Neural progenitor cell (in vitro differentiated cells): ENCODE measurements at places on chromosomes 2 and 18.

- DNase-seq: no peak
These were observed 106.8 kb downstream of the ARHGAP28 start for GRCh38 chr18:6836331-6836730.

DNA sequence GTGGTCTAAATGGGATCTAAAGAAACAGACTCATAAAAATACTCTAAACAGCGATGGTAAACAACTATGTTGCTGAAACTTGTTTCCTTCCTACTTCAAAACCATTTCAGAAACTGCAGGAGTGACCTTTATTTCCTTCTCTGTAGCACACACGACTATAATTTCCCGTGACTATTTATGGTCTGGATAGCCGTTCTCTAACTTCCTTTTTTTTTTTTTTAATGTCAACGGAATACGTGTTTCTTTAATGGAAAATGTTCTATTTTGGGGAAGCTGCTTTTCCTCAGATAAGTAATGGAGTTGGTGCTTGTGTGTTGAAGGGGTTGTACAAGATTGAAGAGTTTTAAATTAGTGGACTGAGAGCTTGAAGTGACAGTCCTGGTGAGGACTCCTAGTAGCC, 224.1 kb downstream of the PHLPP1 start:
- no peak for DNase-seq

DNA sequence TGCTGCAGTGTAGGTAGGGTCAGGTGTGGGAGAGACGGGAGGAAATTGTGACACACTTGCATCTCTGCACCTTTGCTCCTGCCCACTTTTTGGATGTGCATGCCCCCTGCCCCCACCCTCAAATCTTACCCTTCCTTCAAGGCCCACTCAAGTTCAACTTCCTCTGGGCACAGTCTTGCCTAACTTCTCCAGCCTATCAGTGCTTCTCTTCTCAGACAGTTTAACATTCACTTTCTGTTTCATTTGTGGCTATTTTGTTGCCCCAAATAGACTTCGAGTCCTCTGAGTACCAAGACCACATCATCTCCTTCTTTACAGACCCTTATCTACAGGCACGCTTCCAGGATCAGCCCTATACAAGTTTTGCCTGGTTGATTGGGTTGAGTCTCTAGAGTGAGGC, 2.7 kb downstream of the ST8SIA5 start:
- DNase-seq: no peak

GRCh38 chr2:180202467-180202951, 195.4 kb upstream of the CWC22 start:
- DNase-seq: no peak

DNA sequence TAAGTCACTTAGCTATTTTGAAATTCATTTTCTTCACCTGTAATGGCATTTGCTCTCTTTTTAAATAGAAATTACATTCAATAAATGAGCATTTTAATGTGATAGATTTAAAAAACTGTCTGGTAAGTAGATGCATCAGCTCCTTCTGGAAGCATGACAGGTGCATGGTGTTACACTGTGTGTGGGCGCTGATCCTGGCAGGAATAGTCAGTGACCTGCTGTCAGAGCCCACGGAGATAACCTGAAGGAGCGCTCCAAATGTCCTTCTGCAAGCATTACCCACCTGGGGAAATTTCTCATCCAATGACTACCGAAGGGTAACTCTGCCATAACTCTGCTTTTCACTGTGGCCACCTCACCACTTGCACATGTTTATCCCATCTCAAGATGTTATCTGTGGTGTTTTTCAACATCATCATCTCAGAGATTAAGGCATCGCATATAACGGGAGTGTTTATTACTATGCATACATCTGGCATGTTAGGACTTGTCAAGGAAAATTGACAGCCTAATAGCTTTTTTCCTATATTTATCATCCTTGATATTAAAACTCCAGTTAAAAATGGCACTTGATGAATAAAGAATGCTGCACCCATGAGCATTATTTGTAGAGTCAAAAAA, 637.3 kb downstream of the ERBB4 start:
- DNase-seq: no peak

DNA sequence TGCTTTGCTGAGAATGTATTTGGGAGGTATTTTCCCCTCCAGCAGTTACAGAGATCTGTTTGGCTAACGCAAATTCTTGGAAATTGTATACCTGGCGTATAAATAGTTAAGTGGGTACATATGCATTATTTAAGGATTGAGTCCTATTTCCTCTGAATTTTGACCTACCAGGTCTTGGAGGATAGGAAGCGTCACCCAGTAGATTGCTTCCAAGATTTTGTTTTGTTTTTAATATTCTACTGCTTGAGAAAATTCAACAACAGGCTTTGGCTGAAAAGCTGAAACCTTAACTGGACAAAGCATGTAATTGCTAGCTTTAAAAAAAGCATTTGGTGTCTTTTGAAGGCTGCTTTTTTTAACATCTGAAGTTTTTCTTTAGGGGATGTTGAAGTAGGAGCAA, 150.1 kb downstream of the WDSUB1 start:
- no peak for DNase-seq

- no peak for DNase-seq
These were observed 71.2 kb downstream of the FIGN start for GRCh38 chr2:163664610-163665009.

DNA sequence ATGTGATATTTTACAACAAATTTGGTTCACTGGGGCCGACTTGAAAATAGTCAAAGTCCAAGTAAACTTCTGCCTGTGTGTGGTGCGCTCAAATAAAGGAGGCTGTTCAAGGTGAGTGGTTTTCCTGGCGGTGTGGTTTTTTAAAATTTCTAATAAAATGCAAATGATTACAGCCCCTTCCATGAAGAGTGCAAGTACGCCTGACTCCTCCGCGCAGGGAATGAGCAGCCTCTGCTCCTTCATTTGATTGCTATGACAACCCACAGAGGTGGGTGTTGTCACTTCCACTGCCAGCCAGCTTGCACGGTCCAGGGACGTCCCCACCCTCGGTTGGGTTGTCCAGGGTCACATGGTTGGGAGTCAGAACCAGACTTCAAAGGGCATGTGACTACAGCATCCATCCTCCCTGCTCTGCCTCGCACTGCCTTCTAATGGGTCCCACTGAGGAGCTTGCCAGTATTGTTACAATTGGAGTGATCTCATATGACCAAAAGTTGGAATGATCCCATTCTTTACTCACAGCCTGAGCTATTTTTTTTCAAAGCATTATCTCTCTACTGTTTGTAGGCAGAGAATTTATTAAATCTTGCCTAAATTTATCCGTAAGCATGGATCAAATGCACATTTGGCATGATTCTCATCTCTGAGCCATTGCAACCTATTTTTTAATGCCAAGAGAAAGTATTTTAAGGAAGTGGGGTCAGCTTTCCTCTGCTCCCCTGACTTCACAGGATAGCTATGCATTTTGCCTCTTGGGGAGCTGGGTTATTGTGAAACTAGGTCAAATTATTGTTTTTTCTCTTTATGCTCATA, 121.3 kb downstream of the AGAP1 start:
- no peak for DNase-seq

DNA sequence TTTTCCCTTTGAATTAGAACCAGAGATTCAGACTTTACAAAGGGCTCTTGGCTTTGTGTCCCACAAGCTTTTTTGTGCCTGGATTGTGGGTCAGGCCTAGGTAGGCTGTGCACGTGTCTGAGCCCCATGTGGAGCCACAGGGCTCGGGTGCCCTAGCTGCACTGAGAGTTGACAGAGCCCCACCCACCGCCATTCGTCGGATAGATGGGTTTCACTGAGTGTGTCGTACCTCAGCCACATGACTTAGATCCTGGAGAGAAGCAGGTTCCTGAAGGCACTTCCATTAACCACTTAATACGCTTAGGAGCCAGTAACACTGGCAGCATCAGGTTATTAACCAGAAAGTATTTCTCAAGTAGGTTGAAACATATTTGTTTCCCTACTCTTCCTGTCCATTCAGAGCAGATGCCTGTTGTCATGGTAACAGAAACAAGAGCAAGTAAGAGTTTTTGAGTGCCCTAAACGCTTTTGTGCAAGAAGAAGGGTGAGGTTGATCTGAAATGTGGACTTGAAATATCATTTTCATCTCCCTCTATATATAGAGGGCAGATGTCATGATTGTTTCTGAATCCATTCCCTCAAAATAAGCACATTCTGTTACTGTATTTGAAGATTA, 30.0 kb downstream of the ADCYAP1 start:
- DNase-seq: peak; percentile 30

DNA sequence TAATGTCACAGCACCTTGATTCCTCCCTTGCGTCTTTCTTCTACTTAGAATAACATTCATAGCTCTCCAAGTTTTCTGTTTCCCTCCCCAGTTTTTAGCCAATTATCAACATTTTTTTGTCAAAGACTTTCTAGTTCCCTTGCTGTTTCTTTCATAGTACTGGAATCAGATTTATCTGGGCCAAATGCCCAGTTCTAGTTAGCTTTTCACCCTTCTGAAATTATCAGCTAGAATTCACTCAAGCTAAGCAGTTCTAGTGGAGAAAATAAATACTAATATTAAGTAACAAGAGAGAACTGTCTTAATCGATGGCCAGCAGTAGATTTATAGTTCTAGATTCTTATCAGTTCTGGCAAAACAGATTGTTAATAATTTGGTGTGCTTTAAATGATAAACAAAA, 36.2 kb downstream of the EFEMP1 start:
- no peak for DNase-seq

DNA sequence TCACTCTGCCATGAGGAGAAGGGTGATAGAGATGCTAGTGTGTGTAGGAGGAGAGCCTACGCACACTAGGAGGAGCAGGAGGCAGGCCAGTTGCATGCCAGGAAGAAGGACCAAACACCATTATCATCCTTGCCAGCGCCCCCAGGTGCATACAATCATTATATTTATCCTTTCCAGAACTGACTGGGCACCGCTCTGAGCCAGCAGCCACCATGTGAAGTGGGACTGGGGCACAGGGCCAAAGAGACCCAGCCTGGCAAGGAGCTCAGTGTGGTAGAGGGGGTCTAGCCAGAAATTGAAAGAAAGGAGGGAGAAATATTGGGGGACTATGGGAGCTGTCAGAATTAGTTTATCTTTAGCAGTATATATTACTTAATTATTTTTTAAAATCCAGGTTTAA, 8.3 kb upstream of the GPR148 start:
- no peak for DNase-seq

GRCh38 chr2:235854276-235854675, 313.9 kb downstream of the GBX2 start:
- no peak for DNase-seq

DNA sequence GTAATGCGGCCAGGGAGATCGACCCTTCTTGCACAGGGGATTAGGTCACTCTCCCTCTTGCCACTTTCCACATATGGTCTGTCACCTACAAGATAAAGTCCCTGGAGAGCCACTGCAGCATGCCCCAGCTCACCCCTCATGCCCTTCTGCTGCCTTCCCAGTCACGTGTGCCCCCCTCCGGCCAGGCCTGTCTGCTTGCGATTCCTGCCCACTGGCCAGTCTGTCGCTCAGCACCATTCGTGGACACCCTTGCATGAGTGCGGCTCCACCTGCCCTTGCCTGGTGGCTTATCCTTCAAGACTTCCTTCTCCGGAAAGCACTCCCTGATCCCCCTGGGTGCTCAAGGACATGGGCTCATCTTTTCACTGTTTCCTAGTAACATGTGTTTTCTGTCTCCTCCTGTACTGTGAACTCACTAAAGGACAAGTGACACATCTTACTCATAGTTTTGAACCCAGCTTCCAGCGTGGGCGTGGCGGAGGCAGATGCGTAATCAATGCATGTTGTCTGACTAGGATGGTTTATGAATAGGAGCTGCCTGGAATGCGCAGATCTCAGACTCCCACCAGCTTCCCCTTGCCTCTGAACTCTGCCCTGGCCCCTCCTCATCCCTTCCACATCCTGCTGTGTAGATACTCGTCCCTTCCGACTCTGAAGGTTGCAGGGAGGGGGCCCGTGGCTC, 7.8 kb upstream of the NT5DC4 start:
- DNase-seq: no peak

- peak; percentile 38 for DNase-seq
These were observed 219.8 kb downstream of the DPP10 start for GRCh38 chr2:114661971-114662939.

DNA sequence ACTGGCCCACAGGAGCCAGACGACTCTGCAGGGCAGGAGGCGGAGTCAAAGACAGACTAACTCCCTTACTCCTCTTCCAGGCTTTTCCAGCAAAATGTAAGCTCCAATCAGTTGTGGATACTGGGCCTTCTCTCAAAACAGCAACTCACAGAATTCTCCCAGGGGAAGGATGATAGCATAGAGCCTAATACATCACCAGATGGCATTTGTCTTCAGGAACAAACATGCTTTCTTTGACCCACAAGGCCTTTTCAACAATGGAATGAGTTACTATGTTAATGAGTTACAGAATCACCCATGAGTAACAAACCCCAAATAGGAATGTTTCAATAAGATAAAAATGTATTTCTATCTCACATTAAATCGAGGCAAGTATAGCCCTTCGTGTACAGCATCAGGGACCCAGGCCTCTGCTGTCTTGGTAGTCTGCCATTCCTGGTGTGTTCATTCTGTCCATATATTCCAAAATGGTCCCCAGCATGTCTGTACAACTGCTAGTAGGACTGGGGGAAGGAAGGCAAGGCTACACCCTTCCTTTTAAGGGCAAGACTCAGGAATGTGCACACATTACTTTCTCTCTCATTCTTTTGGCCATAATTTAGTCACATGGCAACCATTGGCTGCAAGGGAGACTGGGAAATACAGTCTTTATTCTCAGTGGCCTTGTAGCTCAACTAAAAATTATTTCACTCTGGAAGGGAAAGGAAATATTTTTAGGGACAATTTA, 76.4 kb downstream of the BOD1L2 start:
- DNase-seq: no peak

DNA sequence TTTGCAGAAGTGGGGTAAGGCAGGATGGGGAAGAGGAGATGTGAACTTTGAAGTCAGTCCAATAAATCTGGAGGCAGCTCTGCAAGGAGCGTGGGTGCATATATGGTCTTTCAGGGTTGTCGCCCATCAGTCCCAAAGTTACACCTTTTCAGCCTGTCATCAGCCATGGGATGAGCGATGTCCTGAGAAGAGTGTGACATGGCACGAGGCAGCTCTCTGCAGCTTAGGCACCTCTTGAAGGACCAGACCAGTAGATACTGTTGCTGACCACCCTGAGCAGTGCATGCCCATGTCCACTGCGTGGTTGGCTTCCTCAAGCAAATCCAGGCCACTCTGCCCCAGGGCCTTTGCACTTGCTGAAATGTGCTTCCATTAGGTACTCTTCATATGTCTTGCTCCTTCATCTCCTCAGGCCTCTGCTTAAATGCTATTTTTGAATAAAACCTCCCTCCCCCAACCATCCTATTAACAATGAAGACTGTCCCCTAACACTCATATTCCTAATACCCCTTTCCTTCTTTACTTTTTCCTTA, 171.7 kb downstream of the ACTR3 start:
- no peak for DNase-seq

DNA sequence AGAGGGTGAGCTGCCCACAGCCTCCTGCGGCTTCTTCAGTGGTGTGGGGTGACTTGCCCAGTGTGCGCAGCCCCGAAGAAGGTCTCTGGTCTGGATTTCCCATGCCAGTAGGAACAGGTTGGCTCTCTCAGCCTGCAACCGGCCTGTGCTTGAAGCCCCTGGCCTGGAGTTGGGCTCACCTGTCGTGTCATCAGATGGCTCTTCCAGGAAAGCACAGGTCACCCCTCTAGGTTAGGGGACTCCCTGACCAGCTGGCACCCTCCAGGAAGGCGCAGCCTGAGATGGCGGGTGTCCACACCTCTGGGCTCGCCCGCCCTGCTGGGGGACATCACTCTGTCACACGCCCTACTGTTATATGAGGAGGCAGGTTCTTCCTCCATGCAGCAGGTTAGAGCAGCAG, 179.8 kb downstream of the SEPTIN10 start:
- DNase-seq: no peak
